ENCODE measurements at places on chromosomes 2 and 18. TPM values are rescaled to one million over a fixed set of nuclear protein-coding genes. Genes with fewer than 3 reads are reported as not detected.

Gene MMADHC
- polyA plus RNA-seq: 99.7 TPM

Gene CD302
- polyA plus RNA-seq: 0.08 TPM

Gene TRIM43
- polyA plus RNA-seq: not detected

Gene SERPINB3
- polyA plus RNA-seq: 3.8 TPM

DNA sequence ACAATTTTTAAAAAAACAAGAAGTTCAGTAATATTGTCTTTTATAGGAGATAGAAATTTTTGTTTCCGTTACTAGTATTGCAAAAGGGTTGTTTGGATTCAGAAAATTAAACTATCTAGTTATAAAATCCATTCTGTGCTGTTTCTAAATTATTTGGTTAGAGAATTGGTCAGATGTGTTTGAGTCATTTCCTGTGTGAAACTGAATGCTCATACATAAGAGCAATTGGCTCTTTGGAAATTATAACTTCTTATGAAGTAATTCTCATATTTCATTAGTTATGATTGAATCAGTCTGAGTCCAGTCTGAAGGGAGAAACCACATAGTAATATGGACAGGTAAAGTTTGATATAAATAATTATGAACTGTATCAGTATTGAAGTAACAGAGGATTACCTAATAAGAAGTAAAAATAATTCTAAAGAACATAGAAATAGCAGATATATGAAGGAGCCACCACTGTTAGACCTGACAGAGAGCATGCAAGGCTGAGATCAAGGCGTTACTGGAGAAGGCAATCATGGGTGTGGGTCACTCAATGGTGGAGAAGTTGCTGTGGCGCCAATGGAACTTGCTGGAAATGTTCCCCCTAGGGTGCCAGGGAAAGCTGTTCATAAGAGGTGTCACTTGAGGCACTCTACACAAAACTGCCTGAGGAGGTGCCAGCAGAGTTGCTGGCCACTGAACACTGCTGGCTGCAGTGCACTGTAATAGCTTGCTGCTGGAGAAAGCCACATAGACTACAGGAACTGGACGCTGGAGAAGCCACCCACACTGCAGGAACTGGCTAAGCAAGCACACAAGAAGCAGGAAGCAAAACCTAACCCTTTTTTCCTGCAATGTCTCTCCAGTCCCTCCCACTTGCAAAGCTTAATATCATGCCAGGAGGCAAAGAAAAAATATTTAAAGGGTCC lies 18.0 kb upstream of the FAP start:
- no peak for DNase-seq

Gene KLHL41
- 0.08 TPM for polyA plus RNA-seq

GRCh38 chr2:60538101-60538500 lies 15.4 kb downstream of the BCL11A start:
- DNase-seq: no peak

GRCh38 chr18:74876630-74877243 lies 279.1 kb downstream of the ZNF407 start:
- no peak for DNase-seq

DNA sequence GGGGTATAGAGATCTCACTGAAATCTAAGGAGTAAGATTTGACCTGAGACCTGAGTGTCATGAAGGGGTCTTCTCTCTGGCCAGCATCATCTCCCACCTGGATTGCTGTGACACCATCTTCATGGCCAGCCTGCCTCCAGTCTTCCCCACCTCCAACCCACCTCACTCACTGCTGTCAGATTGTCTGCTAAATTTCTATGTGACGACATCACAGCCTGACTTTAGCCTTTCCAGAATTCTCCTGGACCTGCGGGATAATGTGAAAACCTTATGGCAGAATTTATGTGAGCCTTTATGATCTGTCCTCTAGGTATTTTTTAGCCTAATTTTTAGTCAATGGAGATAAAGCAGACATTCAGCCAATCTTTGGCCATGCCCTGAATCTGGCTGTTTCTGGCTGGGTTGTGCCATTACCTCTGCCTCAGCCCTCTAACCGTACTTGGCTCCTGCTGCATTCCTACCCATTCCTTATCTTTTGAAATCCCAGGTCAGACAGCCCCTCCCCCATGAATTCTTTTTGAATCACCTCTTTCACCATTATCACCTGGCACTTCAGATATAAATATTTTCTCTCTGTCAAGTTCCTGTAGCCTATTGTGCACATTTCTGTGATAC lies 66.4 kb upstream of the MMADHC start:
- DNase-seq: no peak

Gene GALNT3
- polyA plus RNA-seq: 34.4 TPM

Gene IL36B
- polyA plus RNA-seq: 0.14 TPM

DNA sequence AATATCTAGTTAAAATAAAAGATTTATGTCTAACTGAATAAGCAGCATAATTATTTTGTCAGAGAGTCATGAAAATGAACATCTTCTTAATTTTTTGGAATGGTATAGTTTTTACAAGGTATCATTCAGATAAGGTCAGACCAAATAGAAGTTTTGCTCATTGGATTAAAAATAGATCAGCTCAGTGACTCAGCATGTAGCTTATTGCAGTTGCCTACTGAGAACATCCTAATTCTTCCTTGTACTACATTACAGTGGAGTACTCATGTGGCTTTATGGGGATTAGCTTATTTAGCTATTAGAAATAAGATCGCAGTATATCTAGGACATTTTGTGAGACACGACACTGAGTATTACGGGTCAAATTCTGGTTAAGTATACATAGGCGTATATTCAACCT lies 38.2 kb upstream of the PPM1B start:
- no peak for DNase-seq

DNA sequence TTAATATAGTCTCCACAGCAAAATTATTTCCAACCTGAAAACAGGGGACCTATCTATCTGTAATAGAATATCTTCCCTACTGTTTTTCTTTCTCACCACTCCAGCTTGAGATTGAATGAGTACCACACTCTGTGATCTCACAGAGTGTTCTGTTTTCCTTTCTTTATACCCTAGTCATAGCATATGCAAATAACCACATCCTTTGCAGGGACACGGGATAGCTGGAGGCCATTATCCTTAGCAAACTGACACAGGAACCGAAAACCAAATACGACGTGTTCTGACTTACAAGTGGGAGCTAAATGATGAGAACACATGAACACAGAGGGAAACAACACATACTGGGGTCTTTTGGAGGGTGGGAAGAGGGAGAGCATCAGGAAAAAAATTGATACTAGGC lies 224.7 kb downstream of the SLC8A1 start:
- no peak for DNase-seq

- DNase-seq: no peak
These were observed 495.8 kb upstream of the ACVR2A start for GRCh38 chr2:147348931-147349555.

- no peak for DNase-seq
These were observed 13.8 kb upstream of the CCDC102B start for GRCh38 chr18:68784071-68784470.

DNA sequence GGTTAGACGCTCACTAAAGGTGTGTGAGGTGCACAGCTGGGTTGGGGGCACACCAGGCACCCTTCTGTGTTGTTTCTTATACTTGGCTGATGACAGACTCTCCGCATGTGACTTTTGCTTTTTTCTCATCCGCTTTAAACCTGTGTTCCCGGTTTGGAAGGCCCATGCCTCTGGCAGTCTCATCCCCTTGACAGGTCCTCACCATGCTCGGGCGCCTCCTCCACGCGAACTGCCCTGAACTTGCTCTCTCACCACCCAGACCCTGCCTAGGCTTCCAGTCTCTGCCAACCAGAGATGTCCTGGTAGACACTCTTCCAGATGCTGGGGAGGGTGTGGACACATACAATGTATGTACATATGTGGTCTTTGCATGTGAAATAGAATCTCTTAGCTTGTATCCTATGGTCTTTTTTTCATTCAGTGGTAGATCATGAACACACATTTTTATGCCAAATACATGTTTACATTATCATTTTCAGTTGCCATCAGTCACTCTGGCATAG lies 79.8 kb downstream of the LIMS1 start:
- no peak for DNase-seq

DNA sequence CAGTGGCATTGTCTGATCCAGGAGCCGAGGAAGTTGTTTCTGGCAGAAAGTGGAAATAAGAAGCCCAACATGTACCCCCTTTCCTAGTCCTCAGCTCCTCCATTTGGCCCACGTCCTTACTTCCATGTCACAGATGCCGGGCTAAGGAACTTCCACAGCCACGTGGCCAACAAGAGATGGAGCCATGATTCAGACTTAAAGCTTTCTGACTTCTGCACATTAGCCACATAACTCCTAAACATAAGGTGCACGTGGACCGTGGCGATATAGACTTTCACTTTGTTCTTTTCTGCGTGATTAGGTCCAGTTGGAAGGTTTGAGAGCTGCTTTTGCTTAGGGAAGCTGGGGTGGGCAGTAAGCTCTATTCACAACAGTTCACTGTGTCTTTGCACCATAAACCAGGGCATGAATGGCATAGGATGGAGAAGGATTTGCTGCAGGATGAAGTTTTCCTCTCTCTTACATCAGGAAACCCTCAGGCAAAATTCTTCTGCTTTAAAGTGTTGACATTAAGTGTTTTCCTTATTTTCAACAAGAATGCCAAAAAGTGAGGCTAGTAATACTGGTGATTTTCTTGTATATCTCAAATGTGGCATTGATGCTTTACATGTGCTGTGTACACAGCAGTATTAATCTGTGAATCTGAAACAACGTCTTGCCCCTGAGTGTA lies 61.2 kb upstream of the RBM44 start:
- no peak for DNase-seq

- no peak for DNase-seq
These were observed 167.6 kb downstream of the FAM210A start for GRCh38 chr18:13558790-13559189.

DNA sequence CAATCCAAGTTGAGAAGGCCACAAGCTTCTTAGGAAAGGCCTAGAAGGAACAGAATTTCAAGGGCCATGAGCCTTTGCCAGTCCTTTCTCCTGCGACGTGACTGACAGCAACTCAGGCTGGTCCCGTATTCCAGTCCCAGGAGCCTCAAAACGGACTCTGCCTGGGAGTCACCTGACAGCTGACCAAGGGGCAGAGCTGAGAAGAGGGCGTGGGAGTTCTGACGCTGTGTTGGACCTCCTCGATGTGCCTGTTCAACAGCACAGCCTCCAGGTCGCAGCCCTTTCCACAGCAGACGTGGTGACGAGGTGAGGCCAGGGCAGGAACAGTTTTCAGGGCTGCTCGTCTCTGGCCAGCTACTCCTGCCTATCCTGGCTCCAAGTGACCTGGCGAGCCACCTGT lies 37.6 kb downstream of the CENPO start:
- no peak for DNase-seq

Gene COL3A1
- 0.03 TPM for polyA plus RNA-seq

GRCh38 chr2:176467595-176467994 lies 198.4 kb downstream of the MTX2 start:
- DNase-seq: no peak

Gene ITGA6
- 441 TPM for polyA plus RNA-seq

GRCh38 chr2:182379241-182379640 lies 47.6 kb downstream of the PDE1A start:
- DNase-seq: no peak

- no peak for DNase-seq
These were observed 313.6 kb downstream of the SLC8A1 start for GRCh38 chr2:40138314-40138713.

Gene GRP
- polyA plus RNA-seq: not detected

- no peak for DNase-seq
These were observed 39.6 kb upstream of the NEMP2 start for GRCh38 chr2:190574169-190574568.

Gene B3GNT2
- polyA plus RNA-seq: 27.8 TPM

- DNase-seq: no peak
These were observed 231.1 kb downstream of the GBX2 start for GRCh38 chr2:235937087-235937486.

Gene SUMO1
- 100 TPM for polyA plus RNA-seq

- DNase-seq: no peak
These were observed 37.2 kb downstream of the CASP10 start for GRCh38 chr2:201220102-201220570.

GRCh38 chr2:102839668-102840388 lies 78.0 kb downstream of the TMEM182 start:
- DNase-seq: no peak

DNA sequence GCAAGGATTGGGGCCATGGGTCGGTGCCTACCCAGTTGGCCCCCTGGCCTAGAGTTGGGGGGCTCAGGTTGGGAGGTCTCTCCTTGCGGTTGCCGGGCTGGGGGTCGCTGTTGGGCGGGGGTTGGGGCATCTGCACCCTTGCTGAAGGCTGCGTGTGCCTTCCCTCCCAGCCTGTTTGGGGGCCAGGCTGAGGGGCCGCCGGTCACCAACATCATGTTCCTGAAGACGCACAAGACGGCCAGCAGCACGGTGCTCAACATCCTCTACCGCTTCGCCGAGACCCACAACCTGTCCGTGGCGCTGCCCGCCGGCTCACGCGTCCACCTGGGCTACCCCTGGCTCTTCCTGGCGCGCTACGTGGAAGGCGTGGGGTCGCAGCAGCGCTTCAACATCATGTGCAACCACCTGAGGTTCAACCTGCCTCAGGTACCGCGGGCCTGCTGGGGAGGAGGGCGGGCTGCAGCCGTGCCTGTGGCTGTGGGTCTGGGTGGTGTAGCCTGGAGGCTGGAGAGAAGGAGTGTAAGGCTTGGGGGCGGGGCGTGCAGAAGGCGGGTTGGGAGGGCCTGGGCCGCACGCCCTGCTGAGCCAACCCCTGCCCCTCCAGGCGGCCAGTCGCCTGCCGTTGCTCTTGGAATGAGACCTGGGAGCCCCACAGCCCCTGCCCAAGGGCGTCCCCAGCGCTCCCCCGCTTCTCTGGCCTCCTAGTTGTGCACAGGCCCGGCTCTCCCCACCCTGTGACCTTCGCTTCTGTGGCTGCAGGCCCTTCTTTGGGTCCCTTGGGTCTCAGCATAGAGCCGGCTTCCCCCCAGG lies 7.2 kb upstream of the NEU4 start:
- no peak for DNase-seq

Gene PRSS56
- polyA plus RNA-seq: not detected

GRCh38 chr2:166104773-166105172 lies 23.0 kb downstream of the SCN1A start:
- no peak for DNase-seq

DNA sequence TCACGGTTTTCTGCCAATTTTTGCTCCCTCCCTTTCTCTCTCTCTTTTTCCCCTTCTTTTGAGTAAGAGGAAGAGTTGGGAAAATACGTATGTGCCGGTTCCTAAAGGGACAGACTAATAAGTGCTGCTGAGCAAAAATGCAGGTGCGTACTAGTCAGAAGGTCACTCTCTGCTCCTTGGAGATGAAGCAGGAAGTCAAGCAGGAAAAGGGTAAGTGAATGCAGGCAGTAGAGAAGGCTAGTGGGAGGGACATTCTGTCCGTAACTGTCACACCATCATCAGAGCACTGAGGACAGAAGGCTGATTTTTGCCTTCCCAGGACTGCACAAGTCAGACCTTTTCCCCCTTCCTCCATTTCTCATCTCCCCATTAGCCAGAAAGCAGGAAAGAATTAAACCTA lies 105.7 kb downstream of the CDH2 start:
- no peak for DNase-seq

All from keratinocyte (primary cell).